ENCODE measurements at places on chromosomes 2 and 18. TPM values are rescaled to one million over a fixed set of nuclear protein-coding genes. Genes with fewer than 3 reads are reported as not detected.

GRCh38 chr2:173523497-173523896, 168.8 kb downstream of the CDCA7 start:
- H3K36me3 ChIP-seq, result no peaks in the 10 kb centered on the region
- H3K4me1 ChIP-seq, result no peaks in the 10 kb centered on the region
- H3K27me3 ChIP-seq, result peaks cover 2% of the 10 kb centered on the region
- DNase-seq, result no peak

- H3K4me1 ChIP-seq, result peaks cover 2% of the 10 kb centered on the region
- no peak overlapping the region for H3K4me3 ChIP-seq
- H3K27ac ChIP-seq, result no peak overlapping the region
- H3K27me3 ChIP-seq, result no peaks in the 10 kb centered on the region
Observed at GRCh38 chr2:36294316-36294721, 61.3 kb upstream of the CRIM1 start.

DNA sequence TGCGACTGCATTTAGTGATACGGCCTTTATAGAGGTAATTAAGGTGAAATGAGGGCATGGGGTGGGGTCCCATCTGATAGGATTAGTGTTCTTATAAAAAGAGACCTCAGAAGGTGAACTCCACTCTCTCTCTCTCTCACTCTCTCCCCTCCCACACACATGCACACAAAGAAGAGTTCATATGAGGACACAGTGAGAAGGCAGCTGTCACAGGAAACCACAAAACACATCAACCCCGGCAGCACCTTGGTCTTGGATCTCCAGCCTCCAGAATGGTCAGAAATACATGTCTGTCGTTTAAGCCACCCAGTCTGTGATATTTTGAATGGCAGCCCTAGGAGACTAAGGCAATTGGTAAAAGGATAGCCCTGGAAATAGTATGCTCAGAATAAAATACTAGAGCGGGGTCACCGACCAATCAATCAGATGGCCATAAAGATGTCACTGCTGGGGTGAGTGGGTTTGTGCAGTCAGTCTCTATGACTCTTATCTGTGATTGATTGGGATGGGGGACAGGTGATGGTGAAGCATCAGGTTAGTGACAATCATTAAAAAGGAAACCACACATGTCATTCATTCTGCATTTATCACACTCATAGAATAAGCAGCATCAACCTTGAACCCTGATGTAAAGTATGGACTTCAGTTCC, 118.9 kb upstream of the POU3F3 start:
- no peaks in the 10 kb centered on the region for H3K4me1 ChIP-seq
- no peaks in the 10 kb centered on the region for H3K36me3 ChIP-seq
- H3K27me3 ChIP-seq, result peaks cover 4% of the 10 kb centered on the region
- no peak for DNase-seq
- H3K27ac ChIP-seq, result no peak overlapping the region

DNA sequence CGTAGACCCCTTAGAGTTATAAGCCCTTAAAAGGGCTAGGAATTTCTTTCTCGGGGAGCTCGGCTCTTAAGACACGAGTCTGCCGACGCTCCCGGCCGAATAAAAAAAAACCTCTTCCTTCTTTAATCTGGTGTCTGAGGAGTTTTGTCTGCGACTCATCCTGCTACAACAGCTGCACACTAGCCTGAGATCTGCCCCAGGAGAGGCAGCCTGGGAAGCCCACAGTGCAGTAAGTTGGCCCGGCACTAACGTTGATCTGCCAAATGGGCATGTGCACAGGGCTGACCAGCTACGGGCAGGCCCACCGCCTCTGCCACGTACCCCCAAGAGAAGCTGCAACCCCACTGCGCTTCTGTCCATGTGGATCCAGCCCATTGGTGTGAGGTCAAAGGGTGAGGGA, 8.4 kb upstream of the LIMS2 start:
- H3K4me3 ChIP-seq, result no peak overlapping the region
- peaks cover 4% of the 10 kb centered on the region for H3K27me3 ChIP-seq
- no peak overlapping the region for H3K27ac ChIP-seq

DNA sequence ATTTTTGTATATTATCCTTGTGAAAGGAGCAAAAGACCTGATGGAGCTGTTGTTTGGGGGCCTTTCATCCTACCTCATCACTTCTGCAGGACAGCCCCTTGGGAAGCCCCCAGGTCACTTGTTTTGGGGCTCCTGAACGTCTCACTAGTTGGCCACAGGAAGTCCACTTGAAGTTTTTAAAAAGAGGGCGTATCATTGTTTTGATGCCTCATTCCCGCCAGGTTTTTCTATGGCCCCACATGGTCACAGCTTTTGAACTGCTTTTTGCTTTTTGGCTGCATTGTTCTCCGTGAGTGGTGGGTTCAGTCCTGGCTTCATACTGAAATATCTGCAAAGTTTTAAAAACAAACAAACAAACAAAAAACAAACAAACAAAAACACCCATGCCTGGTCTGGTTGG, 216.3 kb downstream of the PRKCE start:
- H3K27me3 ChIP-seq, result no peaks in the 10 kb centered on the region
- no peaks in the 10 kb centered on the region for H3K36me3 ChIP-seq
- H3K4me3 ChIP-seq, result no peak overlapping the region
- DNase-seq, result no peak

Gene DOK6
- not detected for total RNA-seq

DNA sequence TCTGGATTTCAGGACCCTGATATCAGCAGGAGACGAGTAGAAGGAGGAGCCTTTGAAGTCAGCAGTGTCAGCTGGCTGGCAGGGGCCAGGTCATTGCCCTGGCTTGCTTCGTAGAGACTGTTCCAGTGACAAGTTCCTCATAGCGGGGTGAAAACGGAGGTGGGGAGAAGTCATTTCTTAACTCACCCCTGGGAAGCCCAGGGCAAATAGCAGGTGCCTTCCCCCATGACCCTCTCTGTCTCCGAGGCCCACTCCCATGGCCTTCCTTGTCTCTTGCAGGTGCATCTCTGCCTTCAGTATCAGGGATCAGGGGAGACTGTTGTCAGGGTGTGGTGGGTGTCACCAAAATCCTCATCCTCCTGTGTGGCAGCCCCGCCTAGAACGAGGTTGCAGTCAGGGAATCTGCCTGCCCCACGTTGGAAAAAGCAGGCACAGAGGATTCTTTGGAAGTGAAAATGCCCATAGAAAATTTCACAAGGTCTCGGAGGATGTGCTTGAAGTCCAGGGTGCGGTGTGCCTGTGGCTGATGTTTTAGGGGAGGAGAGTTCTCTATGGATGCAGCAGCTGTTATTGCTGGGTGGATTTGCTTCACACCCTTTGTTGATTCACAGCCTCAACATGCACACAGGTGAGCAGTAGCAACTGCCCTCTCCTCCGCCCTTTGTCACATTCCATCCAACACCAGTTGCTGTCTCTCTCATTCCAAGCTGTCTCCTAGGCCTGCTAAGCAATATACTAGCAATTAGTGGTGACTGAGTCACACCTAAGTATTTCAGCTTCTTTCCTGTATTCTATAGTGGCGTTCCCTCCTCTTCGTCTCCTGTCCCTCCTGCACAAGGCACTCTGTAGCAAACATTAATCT, 142.6 kb upstream of the FHL2 start:
- DNase-seq, result no peak
- H3K36me3 ChIP-seq, result no peaks in the 10 kb centered on the region
- no peak overlapping the region for H3K4me3 ChIP-seq

- DNase-seq, result no peak
- no peaks in the 10 kb centered on the region for H3K4me1 ChIP-seq
- H3K27me3 ChIP-seq, result no peaks in the 10 kb centered on the region
Observed at GRCh38 chr2:2026252-2026831, 282.0 kb upstream of the PXDN start.

- H3K27ac ChIP-seq, result no peak overlapping the region
- DNase-seq, result no peak
- no peaks in the 10 kb centered on the region for H3K4me1 ChIP-seq
- H3K36me3 ChIP-seq, result no peaks in the 10 kb centered on the region
- H3K4me3 ChIP-seq, result no peak overlapping the region
Observed at GRCh38 chr2:58407487-58407886, 166.4 kb upstream of the FANCL start.

DNA sequence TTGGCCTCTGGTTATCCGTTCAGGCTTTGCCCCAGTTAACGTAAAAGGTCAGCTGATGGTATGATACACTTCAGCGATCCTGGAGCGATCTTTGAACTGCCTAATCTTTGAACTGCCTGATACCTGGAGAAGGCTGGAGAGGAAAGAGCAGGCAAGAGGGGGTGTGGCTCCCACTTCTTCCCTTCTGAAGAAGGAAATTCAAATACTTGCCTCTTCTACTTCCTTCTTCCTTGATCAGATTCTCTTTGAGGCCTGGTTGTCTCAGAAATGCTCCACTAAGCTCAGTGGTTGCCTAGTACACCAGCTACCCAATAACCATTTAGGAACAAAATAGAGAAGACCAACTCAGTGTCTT, 619 bp downstream of the GALM start:
- peak overlapping the region; percentile 97 for H3K27ac ChIP-seq
- H3K36me3 ChIP-seq, result peaks cover 39% of the 10 kb centered on the region
- peak; percentile 32 for DNase-seq
- peaks cover 74% of the 10 kb centered on the region for H3K4me1 ChIP-seq
- H3K27me3 ChIP-seq, result no peaks in the 10 kb centered on the region

DNA sequence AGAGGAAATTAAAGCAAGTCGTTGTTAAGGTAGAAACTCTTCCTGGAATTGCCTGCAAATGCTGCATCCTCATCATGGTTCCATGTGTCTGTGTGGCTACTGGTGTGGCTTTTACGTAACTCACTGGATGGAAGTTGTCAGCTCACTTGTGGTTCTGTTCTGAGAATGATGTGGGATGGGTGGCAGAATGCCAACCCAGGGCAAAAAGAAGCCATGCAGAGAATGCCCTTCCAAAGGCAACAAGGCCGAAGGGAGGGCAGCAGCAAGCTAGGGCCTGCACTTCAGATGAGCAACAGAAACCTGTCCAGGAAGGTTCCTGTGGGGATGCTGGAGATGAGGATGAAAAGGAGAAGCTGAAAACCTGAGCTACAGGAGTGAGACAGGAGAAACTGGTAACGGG, 10.4 kb upstream of the NAPG start:
- peaks cover 5% of the 10 kb centered on the region for H3K4me1 ChIP-seq
- no peak overlapping the region for H3K4me3 ChIP-seq
- H3K36me3 ChIP-seq, result no peaks in the 10 kb centered on the region
- H3K27me3 ChIP-seq, result peaks cover 66% of the 10 kb centered on the region

DNA sequence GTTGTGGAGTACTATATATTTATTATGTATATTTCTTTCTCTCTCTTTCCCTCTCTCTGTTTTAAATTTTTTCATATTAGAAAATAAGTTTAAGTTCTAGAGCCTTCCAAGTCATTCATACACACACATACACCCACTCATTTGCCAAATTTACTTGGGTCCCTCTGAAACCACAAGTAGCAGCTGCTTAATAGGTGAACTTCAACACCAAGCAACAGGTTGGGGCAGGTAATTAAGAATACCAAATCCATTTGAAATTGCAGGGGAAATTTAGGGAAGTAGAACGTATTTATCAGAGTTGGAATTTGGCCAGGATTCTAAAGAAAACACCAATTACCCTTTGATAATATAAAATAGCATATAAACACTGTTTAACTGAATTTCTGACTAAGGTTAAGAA, 75.0 kb upstream of the RBBP8 start:
- no peak overlapping the region for H3K4me3 ChIP-seq
- H3K27me3 ChIP-seq, result peaks cover 33% of the 10 kb centered on the region
- no peaks in the 10 kb centered on the region for H3K4me1 ChIP-seq
- no peak for DNase-seq

- no peaks in the 10 kb centered on the region for H3K27me3 ChIP-seq
- H3K4me1 ChIP-seq, result no peaks in the 10 kb centered on the region
- H3K36me3 ChIP-seq, result no peaks in the 10 kb centered on the region
- no peak for DNase-seq
- no peak overlapping the region for H3K27ac ChIP-seq
Observed at GRCh38 chr2:113707106-113707505, 49.3 kb downstream of the SLC35F5 start.

Gene FABP1
- not detected for total RNA-seq

GRCh38 chr2:136019825-136020224, 34.4 kb upstream of the DARS1 start:
- no peaks in the 10 kb centered on the region for H3K27me3 ChIP-seq
- no peak overlapping the region for H3K27ac ChIP-seq
- no peaks in the 10 kb centered on the region for H3K36me3 ChIP-seq
- no peak overlapping the region for H3K4me3 ChIP-seq

Gene INHBB
- not detected for total RNA-seq

Gene RAB6D
- not detected for total RNA-seq

Gene HOXD3
- not detected for total RNA-seq

GRCh38 chr2:107986278-107987217, at the start of gene SLC5A7:
Gene SLC5A7, plus strand, starts transcription at chr2:107986524. Its CDS starts 1,632 bp downstream, at chr2:107988156.
- no peak for DNase-seq
- peaks cover 13% of the 10 kb centered on the region for H3K27me3 ChIP-seq
- no peak within 1 kb of the TSS for H3K4me3 ChIP-seq
- no peak within 1 kb of the TSS for H3K27ac ChIP-seq
- no peaks in the 10 kb centered on the region for H3K36me3 ChIP-seq

DNA sequence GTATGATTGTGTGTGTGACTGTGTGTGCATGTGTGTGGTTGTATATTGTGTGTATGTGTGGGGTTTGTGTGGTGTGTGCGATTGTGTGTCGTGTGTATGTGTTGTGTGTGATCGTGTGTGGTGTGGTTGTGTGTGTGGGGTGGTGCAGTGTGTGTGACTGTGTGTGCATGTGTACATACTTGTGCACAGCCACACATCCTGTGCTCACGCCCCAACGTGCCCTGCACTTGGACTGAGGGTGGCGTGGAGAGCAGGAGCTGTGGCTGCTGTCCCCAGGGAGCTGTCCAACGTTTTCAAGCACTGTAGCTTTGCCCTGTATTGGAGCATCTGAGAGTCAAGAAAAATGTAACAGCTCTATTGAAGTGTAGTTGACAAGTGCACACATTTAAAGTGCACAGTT, 243.2 kb upstream of the HDAC4 start:
- H3K36me3 ChIP-seq, result no peaks in the 10 kb centered on the region
- no peak overlapping the region for H3K27ac ChIP-seq
- H3K4me1 ChIP-seq, result peaks cover 3% of the 10 kb centered on the region
- H3K27me3 ChIP-seq, result peaks cover 2% of the 10 kb centered on the region
- no peak overlapping the region for H3K4me3 ChIP-seq

DNA sequence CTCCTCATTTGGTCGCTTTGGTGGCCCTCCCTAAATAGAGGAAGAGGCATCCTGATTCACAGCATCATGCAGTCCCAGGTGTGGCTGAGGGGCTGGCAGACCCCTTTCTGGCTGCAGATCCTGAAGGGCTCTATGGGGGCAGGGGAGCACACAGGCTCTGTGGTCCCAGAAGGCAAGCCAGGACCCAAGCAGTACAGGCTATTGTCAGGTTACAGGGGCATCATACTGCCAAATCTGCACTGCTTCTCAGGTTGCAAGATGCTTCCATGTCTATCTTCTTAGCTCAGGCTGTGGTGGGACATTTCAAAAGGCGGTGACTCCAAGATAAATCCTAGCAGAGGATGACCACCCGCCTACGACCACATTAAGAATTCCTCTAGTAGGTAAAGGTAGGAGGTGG, 54.3 kb downstream of the TTC32 start:
- no peak overlapping the region for H3K4me3 ChIP-seq
- no peaks in the 10 kb centered on the region for H3K4me1 ChIP-seq
- H3K27ac ChIP-seq, result no peak overlapping the region
- H3K36me3 ChIP-seq, result no peaks in the 10 kb centered on the region
- no peak for DNase-seq

GRCh38 chr2:14944562-14945346, 312.2 kb downstream of the LRATD1 start:
- H3K27me3 ChIP-seq, result peaks cover 9% of the 10 kb centered on the region
- no peaks in the 10 kb centered on the region for H3K36me3 ChIP-seq
- DNase-seq, result no peak
- H3K27ac ChIP-seq, result no peak overlapping the region

- no peak for DNase-seq
- no peaks in the 10 kb centered on the region for H3K4me1 ChIP-seq
- H3K4me3 ChIP-seq, result no peak overlapping the region
- H3K27me3 ChIP-seq, result no peaks in the 10 kb centered on the region
Observed at GRCh38 chr18:79575891-79576685, 103.5 kb upstream of the CTDP1 start.
